ENCODE measurements at places on chromosomes 11 and 22.
A peak's percentile ranks its signal among the peaks of the same experiment; 100 is the strongest.

DNA sequence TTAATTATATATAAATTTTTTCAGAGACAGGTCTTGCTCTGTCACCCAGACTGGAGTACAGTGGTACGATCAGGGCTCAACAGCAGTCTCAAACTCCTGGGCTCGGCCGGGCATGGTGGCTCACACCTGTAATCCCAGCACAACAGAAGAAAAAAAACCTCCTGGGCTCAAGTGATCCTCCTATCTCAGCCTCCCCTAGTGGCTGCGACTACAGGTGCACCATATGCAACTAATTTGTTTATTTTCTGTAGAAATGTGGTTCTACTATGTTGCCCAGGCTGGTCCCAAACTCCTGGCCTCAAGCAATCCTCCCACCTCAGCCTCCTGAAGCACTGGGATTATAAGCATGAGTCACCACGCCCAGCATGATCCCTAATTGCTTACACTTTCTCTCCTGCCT, 56.1 kb upstream of the SLC35C1 start:
- no peak for DNase-seq

DNA sequence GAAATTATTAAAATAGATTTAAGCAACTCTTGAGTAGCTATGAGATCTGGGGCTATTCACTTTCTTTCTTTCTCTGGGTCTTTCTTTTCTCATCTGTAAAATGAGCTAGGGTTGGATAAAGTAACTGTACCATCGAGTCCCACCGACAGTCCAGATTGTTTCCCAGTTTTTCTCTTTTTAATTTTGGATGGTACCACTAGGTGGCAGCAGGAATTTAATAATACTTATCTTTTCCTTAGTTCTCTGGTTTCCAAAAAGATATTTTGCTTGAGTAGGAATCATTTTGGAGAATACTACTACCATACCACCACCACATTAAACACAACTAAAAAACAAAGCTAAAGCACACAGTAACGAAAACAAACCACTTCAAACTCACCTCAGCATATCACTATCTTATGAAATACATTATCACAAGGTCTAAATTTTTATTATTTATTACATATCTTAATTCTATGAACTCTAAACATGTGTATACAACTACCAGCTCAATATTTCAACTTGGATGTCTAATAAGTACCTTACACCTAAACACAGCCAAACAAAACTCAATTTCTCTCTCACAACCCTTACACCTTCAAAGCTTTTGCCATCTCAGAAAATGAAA, 584.0 kb downstream of the KCNA4 start:
- no peak for DNase-seq

DNA sequence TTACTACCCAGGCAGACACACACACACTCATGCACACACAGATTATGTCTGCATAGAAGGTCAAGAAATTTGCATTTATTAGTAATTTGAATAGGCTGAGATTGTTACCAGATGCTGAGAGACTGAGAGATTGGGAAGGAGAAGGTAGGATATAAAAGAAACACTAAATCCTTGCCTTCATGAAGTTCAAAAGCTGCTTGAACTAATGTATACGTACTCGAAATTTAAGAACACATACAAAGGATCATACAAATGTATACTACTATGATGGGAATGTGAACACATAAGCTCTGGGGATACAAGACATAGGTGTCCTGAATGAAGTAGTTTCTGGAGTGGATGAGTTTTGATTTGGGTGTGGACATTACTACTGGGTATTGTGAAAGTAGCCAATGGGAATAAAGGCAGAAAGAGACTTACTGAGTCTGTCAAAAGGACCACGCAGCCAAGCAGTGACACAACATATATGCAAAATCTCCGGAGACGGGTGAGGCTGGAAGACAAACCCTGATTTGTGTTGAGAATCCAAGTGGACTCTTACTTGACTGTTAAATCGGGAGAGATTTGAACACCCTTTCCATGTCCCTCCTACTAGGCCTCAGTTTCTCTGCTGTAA, 7.3 kb upstream of the PKNOX2 start:
- no peak for DNase-seq

DNA sequence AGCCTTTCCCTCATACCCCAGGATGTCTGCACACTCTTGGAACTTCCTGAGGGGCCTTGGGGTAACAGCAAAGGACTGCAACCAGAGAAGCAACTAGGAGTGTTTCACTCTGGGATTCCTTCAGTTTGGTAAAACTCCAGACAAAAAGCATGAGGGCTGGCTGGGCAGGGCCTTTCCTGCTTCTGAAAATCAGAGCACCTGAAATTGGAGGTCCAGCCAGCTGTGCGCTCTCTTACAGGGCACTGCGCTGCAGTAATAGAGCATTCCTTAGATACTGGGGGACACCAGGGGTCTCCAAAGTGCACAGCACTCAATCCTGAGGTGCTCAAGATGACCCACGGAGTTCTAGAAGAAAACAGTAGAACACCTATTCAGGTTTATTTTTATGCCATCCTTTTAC, 49.7 kb downstream of the PLEKHA7 start:
- DNase-seq, result no peak

DNA sequence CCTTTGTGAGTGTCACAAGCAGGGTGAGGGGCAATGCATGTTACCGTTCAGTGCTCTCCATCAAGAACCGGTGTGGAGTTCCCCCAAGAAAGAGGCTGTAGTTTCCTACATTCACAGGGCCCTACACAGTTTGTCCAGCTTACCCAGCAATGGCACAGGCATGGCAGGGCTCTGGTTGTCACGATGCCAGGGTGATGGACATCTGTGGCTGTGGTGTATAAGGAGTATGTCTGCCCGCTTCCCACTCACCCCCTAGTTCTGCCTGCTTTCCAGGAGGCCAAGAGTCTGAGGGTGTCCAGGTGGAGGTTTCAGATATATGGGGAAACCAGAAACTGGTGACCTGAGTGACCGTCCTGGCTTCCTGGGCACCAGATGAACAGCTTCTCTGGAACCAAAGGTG, 116.1 kb downstream of the PKNOX2 start:
- DNase-seq, result no peak

GRCh38 chr11:31326470-31327148, 42.9 kb downstream of the DCDC1 start:
- DNase-seq, result no peak

DNA sequence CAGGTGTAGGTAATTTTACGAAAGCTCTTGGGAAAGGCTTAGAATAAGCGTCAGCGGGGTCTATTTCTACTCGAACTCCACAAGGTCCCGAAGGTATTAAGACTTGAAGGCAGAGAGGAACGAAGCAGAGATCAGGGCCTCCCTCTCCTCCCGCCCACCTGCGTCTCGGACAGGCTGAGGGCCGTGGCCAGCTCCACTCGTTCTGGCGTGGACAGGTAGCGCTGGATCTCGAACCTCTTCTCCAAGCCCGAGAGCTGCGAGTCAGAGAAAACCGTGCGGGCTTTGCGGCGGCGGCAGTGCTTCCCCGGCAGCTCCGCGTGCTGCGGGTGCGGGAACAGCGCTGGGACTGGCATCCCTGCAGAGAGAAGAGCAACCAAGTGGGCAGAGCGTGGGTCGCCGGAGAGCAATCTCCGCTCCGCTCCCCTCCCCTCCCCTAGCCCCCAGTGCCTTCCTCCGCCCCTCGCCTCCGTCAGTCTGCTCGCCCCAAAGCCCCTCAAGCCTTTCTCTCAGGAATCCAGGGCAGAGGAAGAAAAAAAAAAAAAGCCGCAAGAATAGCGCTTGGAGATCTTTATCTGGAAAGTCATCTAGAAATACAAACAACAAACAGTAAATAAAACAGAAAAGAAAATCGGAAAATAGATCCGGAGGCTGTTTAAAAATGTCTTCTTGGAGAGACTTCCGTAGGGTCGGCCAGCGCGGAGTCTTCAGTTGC, 2.4 kb downstream of the BSX start:
- DNase-seq, result no peak

GRCh38 chr11:16169956-16170847, 186.1 kb downstream of the SOX6 start:
- no peak for DNase-seq

- no peak for DNase-seq
Measured at GRCh38 chr11:70528794-70529580, 130.7 kb downstream of the CTTN start.

- DNase-seq, result peak; percentile 6
Measured at GRCh38 chr11:33633251-33634003, 67.2 kb downstream of the C11orf91 start.

- DNase-seq, result no peak
Measured at GRCh38 chr22:50162391-50162956, 8.1 kb upstream of the PANX2 start.

- DNase-seq, result no peak
Measured at GRCh38 chr11:30424844-30425243, 101.9 kb downstream of the ARL14EP start.

DNA sequence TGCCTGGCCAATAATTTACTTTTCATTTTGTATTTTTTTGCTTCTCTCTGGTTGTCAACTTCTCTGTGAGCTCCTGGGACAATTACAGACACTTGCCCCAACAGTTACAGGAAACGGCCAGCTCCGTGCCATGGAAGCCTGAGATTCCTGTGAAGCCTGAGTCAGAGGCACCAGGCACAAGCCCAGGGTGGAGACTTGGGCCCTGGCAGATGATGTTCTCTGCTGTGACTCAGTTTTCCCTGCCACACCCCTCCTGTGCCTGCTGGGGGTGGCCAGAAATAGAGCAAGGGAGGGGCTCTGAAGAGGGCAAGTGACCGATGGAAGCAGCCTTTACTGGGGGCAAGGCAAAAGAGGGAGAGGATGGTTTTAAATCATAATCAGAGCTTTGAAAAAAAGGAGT, 4.9 kb downstream of the ATP5MGL start:
- DNase-seq, result no peak

GRCh38 chr11:65947133-65947532, 1.9 kb downstream of the TSGA10IP start:
- no peak for DNase-seq

DNA sequence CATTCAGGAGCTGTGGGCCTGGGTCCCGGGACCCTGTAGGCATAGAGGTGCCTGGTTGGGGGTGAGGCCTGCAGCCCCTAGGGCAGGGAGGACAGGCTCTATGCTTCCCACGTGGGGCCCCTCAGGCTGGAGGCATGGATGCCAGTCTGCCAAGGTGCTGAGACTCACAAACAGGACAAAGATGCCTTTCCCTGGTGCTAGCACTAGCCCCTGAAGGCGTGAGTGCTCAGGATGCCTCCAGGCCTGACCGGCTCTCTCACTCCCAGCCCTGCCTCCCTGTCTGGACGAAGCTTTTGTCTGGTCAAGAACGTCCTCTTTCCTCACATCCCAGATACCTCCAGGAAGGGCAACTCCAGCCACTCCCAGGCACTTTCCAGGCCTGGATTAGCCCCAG, 2.1 kb downstream of the CDC42BPG start:
- DNase-seq, result no peak

- DNase-seq, result no peak
Measured at GRCh38 chr11:75478783-75479596, 46.0 kb upstream of the KLHL35 start.

- no peak for DNase-seq
Measured at GRCh38 chr11:9601037-9601875, 27.8 kb downstream of the WEE1 start.

GRCh38 chr11:16611401-16611921, 127.0 kb upstream of the C11orf58 start:
- DNase-seq, result no peak

- no peak for DNase-seq
Measured at GRCh38 chr11:2678396-2678795, 21.4 kb downstream of the KCNQ1OT1 start.

- DNase-seq, result no peak
Measured at GRCh38 chr11:59575505-59575904, 40.1 kb downstream of the OSBP start.

DNA sequence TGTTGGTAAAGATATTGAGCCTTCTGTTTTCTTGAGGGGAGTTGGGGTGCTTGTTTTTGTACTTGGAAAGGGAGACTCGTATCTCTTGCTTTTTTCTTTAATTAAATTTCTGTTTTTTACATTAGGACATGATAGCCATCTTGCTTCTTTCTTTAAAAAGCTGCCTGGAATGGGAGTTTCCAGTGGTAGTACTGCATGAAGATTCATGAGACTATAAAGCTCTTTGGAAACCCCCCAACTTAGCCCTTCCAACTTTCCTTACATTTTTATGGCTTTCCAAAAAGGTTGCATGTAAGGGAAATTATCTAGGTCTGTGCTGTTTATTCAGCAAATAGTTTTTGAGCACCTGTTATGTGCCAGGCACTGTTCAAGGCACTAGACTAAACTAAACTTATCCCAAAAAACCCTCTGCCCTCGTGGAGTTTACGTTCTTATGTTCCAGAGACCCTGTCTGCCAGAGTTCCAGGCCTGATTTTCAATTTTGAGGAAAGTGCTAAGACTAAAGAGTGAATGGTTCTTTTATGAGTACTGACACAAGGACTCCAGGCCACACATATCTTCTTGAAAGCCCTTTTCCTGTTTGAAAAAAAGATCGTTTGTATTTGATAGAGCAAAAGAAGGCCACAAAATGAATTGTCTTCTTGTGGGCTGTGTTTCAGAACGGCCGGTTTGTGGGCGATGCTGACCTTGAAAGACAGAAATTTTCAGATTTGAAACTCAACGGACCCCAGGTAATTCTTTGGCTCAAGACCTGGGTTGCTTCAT, 31.9 kb downstream of the CTNND1 start:
- DNase-seq, result no peak

GRCh38 chr11:61034704-61035525, 63.4 kb downstream of the CD6 start:
- no peak for DNase-seq
